ENCODE measurements at places on chromosomes 2 and 18.

DNA sequence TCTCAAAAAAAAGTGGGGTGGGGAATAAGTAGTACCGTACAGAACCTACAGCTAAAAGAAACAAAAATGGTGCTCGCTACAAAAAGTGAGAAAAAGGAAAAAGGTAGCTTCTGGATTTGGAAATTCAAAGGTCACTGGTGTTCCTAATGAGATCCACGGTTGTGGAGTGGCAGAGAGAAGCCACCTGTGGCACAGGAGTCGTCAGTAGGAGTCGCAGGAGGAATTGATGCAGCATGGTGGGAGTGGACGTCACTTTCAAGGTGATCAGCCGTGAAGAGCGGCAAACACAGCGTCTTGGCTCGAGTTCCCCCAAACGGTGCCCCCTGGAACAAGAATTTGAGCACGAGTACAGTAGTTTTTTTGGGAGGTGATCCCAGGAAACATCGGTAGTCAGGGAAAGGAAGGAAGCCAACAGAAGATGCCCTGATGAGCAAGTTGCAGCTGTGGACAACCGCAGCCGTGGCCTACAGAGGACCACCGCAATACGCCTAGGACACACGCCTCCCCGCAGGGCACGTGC lies 1.4 kb upstream of the TTL start:
- no peak for DNase-seq

GRCh38 chr18:50656841-50657470 lies 97.1 kb downstream of the MAPK4 start:
- no peak for DNase-seq

DNA sequence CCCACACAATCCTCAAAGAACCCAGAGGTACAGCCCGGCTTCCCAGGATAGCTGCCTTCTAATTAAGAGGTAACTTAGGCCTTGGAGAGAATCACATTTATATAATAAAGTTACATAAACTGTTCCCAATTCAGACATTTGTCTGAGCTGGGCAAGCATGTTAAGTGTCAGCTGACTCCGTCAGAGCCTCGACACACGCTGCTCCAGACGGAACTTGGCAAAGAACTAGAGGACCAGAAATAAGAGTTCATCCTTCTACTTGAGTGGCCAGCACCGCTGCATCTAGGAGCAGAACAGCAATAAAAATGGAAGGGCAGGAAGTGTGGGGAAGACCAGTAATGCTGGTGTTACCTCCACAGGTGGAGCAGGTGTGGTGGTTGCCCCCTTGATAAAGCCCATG lies 80.5 kb downstream of the MYO5B start:
- no peak for DNase-seq

DNA sequence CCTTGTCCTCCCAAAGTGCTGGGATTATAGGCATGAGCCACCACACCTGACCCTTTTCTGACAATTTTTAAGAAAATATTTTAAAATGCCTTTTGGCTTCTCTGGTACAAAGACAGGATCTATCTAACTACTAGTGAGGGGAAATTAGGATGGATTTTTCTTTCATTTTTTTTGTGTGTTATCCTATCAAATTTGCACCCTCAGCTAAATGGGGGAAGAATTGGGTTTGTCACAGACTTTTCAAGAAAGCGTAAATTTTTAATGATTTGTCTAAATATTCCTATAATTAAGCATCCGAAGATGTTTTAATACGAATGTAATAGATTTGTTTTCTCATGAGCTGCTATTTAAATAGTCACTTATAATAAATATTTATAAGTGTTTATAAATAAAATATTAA lies 340.0 kb upstream of the ETAA1 start:
- DNase-seq = no peak

GRCh38 chr18:8615397-8616027 lies 6.3 kb downstream of the RAB12 start:
- no peak for DNase-seq

DNA sequence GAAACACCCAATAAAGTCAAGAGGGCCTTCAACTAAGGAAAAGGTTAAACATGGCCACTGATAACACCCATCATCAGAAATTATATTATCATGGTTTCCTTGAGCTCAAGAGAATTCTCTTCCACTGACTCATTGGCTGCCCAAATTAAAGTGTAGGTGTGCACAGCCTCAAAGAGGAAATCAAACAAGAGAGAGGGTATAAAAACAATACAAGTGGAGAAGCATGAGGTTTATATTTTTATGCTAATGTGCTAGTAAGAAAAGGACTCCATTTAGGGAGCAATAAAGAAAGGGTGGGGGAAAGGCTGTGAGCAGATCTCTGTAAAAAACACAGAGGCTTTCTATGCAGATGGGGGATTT lies 168.8 kb upstream of the VRK2 start:
- DNase-seq = no peak

DNA sequence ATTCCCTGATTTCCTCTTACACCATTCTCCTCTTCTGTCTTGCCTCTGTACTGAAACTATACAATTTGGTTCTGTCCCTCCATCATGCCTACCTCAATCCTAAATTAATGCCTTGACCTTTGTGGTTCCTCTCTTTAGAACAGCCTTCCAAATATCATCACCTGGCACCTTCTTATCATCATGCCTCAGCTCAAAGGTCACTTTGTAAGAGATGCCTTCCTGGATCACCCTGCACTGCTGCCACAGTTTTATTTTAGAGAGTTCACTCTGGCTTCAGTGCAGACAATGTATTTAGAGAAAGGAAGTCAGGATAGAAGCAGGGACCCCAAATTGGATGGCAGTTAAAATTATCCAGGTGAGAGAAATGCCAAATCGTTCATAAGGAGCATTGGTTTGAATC lies 64.5 kb downstream of the LRRTM4 start:
- no peak for DNase-seq

GRCh38 chr2:86789687-86790133 lies 1.0 kb downstream of the CD8A start:
- DNase-seq = no peak

GRCh38 chr2:12363138-12363537 lies 353.6 kb upstream of the TRIB2 start:
- no peak for DNase-seq

DNA sequence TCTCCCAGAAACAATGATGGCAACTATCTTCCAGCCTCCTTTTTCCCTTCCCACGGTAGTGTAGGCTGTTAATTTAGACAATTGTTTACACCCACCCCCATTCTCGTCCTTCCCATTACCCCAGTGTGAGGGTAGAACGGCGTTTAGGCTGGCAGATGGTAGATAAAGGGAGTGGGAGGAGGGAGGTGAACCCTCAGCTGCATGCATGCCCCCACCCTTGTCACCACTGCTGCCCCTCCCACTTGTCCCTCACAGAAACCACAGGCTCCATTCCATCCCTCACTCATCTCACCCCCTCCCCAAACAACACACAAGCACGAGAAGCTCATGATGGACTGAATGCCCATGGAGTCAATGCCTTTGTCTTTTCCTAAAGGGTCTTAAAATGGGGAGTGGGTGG lies 107.9 kb upstream of the PARD3B start:
- DNase-seq = no peak

DNA sequence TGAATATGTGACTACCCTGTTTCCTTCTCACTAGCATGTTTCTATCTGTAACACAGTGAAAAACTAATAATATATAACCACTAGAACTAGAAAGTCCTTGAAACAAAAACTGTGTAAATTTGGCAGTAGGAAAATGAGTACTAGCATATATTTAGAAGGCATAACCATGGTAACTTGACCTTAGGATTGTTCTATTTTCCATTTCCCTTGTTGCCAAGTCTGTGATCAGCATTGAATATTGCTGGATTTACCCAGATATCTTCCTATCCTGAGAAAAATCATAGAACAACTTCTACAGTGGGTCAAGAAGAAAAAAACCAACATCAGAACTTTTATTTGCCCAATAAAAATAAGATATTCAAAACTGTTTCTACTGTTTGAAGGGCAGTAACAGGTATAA lies 563.9 kb upstream of the NRXN1 start:
- DNase-seq = no peak

DNA sequence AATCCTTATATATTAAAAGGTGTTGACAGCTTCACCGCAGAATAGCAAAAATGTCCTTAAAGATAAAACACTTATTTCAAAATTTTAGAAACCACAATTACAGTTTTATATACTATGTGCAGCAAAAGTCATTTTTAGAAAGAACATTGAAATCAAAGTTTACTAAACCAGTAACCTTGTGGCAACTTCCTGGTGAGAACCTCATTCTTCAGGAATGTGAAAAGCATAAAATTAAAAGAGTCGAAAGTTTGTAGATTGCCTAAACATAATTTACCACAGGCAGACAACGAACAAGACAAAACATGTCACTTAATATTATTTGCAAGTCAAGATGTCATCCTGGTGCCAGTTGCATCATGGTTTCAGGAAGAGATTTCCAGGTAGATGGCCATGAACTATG lies 108.3 kb upstream of the NRP2 start:
- no peak for DNase-seq

GRCh38 chr2:128380961-128381938 lies 62.6 kb upstream of the HS6ST1 start:
- no peak for DNase-seq

DNA sequence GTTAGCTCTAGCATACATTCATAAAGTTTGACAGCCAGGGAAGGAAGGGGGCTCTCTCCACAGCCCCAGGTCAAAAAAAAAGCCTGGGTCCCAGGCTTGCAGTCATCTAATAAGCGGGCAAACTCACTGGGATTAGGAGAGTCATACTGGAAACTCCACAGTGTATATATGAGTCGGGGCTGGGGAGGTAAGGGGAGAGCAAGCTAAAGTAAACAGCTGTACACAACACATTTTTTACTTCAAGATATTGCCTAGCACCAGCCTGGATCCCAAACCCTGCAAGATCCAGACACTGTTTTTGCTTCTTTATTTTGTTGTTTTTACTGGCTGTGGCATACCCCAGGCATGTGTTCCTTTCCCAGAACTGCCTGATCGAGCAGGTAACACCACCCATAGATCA lies 291.3 kb upstream of the TANK start:
- no peak for DNase-seq

DNA sequence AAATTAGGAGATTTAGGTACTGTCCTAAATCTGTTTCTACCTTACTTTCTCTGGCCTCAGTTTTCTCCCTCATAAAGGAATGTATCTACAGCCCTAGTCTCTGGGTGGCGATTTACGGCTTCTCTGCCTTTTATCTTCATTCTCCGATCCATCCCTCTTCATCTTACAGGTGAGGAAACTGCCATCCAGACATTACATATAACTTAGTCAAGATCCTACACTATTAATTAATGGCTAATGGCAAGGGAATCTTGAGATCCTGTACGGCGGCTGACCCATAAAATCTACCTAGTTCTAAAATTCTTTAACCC lies 386 bp upstream of the YIPF4 start:
- DNase-seq = no peak

DNA sequence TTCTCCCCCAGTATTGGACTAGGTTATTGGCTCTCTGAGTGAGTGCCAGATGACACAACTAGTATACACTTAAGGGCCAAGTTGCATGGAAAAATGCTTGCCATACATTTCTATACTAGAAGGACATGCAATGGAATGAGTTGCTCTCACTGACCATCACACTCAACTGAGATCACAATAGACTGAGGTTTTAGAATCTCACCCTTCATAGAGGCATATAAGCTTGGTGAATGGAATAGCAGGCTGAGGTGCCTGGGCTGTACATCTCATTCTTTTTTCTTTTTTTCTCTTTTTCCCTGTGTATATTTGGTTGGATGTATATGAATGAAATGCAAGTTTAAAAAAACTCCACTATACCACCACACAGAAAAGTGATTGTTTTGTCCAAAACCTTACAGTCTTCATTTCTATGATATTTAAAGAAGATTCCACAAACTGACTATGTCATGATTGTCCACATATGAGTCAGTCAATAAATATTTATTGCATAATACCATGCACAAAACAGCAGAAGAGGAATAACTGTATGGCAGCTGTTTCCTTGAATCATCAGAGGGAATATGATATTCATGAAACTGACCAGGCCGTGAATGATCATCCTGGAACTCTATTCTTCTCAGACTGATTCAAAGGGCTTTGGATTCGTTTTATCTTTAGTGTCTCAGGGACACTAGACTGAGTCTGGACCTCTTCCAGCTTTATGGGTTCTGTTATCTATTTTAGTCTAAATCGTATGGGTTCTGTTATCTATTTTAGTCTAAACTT lies 122.6 kb upstream of the STK17B start:
- DNase-seq = no peak

GRCh38 chr2:3911882-3912455 lies 208.6 kb downstream of the DCDC2C start:
- DNase-seq = no peak

DNA sequence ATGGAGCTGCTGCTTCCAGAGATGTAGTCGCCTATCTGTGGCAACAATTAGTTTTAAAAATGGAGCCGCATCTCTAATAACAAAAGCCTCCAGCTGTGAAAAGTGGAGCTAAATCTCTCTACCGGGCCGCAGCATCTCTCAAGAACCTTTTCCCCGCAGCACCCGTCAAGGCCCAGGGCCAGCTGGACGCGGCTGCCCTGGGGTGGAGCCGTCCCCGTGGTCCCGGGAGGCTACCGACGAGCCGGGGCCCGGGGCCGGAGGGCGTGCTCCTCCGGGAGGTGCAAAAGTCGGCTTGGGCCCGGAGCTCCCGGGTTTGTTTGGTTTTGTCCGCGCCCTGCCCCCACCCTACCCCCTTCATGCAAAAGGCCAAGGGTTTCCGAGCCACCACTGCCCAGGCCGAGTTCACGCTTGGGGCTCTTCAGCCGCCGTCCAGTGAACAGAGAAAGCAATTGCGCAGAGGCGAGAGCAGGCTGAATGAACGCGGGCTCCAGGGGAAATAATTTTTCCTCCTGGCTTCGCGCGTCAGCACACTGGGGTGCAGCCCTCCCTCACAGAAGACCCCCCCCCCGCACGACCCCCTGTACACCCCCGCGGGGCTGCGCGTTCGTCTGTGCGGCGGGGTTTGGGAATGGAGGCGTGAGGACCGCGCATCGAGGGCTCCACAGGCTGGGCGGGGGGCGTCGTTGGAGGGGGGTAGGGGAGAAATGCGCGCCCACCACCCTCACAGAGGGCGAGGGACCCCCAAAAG lies 557 bp upstream of the GREB1L start:
- DNase-seq = no peak

DNA sequence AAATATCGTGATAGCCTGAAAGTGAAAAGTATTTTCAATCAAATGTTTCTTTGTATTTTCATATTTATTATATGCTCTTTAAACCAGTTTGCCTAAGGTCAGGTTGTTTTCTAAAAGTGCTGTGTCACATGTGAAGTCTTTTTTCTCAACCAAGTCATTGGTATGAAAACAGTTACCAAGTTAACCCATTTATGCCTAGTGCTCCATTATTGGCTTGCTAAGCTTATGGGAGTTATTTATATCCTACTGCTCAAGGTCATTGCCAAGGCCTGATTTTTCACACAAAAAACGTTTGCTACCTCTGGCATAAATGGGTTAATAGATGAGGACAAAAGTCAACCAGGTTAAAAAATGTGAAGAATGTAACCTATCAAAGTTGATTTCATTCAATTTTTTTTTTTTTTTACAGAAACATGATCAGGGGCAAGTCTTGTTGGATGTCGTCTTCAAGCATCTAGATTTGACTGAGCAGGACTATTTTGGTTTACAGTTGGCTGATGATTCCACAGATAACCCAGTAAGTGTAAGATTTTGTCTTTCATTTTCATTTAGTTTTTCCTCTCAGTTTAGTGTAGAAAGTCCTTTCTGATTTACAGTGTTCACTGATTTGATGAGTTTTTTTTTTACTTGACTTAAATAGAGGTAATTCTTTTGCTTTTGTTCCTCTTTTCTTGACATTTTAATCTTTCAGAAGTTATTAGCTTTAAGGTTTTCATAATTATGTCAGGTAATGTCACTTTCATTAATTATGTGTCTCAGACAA lies 102.6 kb downstream of the PTPN4 start:
- no peak for DNase-seq

All from C1 segment of cervical spinal cord (tissue), 14 donors.